T follicular helper cell (primary cell): ENCODE measurements at places on chromosomes 6 and 20.
A peak's percentile ranks its signal among the peaks of the same experiment; 100 is the strongest.

DNA sequence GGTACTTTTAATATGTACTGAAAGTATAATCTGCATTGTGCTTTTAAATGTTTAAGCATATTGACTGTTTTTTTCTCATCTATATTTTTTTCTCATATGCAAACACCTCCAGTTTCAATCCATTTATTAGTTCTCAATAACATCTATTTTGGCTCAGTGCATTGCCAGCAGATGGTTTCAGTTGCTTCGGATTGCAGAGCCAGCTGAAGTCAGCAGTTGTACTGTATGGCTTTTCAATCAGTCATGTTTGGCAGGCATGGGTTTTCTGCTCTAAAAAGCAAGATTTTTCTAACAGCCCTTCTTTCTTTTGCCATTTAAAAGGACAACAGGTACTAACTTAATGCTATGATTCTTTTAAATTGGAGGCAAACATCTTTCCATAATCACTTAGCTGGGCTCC is 121.2 kb downstream of the CD109 start:
- DNase-seq: no peak

- DNase-seq: no peak
These were observed 1209.7 kb upstream of the GJE1 start for GRCh38 chr6:140923048-140923447.

- DNase-seq: no peak
These were observed 41.2 kb downstream of the IGF2R start for GRCh38 chr6:160010067-160010466.

DNA sequence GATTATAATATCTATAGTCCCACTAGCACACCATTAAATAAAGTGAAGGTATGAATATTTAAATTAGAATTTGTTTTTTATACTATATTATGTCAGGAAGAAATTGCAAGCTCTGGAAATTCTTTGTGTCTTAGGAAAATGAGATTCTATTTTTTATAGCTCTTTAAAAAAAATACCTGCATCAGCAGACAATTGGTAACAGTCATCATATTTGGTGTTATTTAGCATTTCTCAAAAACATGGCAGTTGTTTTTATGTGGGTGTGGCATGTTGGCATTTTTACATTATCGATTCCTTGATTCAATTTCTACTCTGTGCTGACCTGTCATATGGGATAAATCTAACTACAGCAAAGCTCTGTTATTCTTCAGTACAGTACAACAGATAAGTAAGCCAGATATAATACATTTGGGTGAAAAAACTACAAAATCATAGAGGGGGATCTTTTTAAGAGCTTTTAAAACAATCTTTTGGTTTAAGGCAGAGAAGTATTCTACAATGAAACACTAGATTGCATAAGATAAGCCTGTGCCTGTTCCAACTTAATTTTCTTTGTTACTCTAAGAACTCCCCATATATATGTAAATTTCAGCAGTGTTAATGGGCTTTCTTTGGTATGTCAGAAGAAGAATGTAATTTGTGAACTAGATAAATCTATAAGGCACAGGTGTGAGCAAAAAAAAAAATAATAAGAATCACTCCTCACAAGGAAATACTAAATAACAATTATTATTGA is 71.5 kb downstream of the LAMA2 start:
- DNase-seq: no peak

- DNase-seq: no peak
These were observed 243.4 kb upstream of the POU3F2 start for GRCh38 chr6:98590997-98591396.

- DNase-seq: no peak
These were observed 37.5 kb upstream of the TMEM170B start for GRCh38 chr6:11500008-11500407.

DNA sequence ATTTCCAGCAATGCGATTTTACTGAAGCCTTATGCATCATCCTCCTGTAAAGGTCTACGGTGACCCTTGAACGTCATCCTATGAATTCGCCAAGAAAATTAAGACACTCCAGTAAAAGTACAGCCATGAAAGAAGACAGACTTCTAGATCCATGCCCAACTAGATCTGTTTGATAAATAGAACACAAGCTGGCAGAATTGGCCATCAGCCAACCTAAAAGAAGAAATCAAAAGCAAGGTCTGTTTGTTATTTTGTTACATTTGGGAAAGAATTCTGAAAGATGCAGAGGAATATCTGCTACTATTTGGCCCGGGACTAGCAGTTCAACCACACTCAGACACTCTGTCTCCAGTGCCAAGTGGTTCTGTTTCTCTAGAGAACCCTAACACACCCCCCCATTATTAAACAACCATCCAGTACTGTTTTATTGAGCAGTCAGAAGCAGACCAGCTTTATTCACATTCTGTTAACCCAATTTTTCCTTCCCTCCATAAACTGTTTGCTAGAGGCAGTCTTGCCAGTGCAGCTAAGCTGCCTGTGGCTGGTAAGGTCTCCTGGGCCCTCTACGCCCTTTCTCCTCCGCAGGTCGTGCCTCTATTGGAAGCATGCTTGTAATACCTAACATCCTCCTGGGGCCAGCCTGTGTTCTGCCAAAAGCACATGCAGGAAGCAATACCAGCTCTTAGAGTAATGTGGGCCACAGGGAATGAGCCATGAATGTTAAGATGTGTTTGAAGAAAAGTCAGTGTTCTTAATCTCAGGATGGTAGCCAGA is 30.7 kb downstream of the LY86 start:
- DNase-seq: no peak

DNA sequence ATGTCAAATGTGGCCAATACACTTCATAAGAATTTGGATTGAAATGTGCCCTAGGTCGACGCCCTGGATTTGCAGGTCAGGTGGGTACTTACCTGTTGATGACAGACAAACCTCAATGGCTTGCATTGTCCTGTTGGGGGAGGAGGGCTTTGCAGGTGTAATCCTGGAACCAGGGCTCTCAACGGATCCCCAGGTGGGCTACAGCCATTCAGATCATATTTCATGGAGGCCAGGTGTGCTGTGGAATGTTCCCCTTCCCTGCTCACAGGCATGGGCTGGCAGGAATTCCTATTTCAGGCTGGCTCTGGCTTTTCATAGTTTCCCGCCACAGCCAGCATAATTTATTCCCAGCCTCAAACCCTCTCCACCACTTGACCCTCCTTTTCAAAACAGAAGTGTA is 254.7 kb downstream of the SMOC2 start:
- no peak for DNase-seq

DNA sequence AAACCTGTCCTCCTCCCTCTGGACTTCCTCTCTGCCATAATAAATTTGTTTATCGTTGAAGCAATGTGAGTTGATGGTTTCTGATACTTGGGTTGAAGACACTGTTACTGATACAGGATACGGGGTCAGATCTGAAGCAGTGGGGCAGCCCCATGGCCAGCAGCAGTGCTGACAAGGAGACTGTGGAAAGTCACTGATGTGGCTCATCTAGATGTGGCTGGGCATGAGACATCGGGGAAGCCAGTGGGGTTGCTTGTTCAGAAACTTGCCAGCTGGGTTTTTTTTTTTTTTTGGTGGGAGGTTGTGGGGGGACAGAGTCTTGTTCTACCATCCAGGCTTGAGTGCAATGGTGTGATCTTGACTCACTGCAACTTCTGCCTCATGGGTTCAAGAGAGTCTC is 2.6 kb upstream of the BPI start:
- no peak for DNase-seq

DNA sequence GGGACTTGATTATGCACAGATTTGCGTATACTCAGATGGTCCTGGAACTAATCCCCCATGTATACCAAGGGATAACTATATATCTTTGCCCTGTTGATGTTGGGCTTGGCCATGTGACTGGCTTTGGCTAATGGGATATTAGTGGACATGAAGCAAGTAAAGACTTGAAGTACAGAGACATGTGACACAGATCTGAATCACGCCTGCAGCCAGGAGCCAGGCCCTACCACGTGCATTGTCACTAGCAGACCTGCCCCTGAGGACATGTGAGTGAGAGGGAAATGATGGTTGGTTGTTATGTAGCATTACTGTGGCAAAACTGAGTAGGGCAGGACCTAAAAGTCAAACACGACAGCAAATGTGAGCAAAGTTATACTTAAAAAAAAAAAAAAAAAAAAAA is 155.7 kb downstream of the AKAP7 start:
- DNase-seq: no peak

- DNase-seq: no peak
These were observed 58.6 kb downstream of the SYNJ2 start for GRCh38 chr6:158040051-158040803.

- DNase-seq: no peak
These were observed 36.2 kb downstream of the SNX5 start for GRCh38 chr20:17932396-17932795.

DNA sequence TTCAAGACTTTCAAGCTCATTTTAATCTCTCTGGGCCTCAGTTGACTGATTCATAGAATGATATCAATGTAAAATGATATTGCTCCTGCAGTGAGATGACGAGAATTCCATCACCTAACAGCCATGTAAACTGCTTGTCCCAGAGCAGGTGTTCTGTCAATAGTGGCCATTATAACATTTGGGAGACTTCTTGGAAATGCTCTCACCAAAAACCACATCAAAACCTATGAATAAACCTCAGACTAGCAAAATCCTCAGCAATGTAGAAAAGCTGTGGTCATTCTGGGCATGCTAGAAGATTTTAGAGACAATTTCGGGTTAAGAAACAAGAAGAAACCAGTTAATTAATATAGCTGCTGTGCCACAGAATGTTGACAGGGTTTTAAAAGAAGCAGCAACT is 225.4 kb downstream of the FRK start:
- DNase-seq: no peak

- DNase-seq: no peak
These were observed 173.1 kb downstream of the CLVS2 start for GRCh38 chr6:123168892-123169773.

GRCh38 chr20:36950414-36951197 is 902 bp downstream of the SAMHD1 start:
- peak; percentile 30 for DNase-seq

DNA sequence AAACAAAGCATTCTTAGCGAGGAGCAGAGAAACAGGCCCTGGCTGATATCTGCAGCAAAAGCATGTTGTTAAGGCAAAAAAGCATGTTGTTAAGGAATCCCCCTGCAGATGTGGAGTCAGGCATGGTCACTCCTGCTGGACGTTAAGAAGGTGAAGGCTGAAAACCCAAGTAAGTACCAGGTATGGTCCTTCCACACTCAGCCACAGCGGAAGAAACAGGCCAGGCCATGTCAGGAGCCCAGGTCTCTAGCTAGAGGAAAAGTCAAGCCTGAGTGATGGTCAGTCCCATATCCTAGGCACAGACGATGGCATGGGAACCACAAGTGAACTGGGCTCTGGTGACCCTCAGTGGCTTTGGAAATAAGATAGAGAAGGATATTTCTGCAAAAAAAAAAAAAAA is 32.5 kb upstream of the MAS1L start:
- DNase-seq: no peak

DNA sequence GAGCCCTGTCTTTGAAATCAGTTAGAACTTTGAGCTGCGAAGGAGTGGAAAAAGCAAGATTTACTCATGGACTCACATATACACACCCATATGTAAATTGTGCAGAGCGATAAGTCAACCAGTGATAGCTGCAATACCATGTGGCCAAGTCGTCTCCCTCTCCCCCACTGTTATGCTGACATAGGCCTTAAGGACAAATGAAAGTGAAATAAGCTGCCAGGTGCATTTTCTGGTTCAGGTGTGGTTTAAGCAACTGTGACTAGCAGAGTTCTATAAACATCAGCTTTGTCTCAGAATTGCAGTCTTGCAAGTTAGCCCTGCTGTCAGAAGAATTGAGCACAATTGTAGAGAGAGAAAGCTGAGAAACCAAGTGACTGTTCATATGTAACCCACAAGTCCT is 9.6 kb downstream of the FAM83B start:
- no peak for DNase-seq
